ENCODE measurements at places on chromosomes 6 and 20. TPM values are rescaled to one million over a fixed set of nuclear protein-coding genes. Genes with fewer than 3 reads are reported as not detected.

GRCh38 chr20:54545676-54546358 lies 70.4 kb downstream of the DOK5 start:
- H3K4me1 ChIP-seq, result no peaks in the 10 kb centered on the region
- H3K36me3 ChIP-seq, result no peaks in the 10 kb centered on the region
- no peak overlapping the region for H3K27ac ChIP-seq
- no peaks in the 10 kb centered on the region for H3K27me3 ChIP-seq

DNA sequence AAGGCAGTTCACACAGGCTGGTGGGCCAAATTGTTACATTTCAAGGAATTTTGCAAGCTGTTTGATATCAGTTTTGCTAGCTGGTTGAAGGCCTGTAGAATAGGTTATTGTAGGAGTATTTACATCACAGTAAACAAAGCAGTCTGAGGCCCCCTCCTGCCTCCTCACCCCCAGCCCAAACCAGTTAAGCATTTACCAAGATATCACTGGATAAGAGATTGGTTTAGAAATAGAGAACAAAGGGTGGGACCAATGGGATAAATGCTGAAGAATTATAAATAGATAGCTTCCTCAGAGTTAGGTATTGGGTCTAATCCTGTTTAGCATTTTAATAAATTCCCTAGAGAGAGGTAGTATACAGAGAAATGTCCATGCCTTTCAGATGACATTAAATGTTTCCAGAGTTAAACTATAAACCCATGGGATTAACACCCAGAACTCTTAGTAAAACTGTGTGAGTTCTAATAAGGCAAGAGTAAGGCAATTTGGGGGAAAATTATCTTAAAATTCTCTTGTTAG lies 2.3 kb upstream of the PHACTR2 start:
- no peak overlapping the region for H3K4me3 ChIP-seq
- DNase-seq, result no peak
- peak overlapping the region; percentile 30 for H3K27ac ChIP-seq
- H3K4me1 ChIP-seq, result peaks cover 17% of the 10 kb centered on the region
- no peaks in the 10 kb centered on the region for H3K27me3 ChIP-seq

- H3K4me3 ChIP-seq, result no peak overlapping the region
- H3K36me3 ChIP-seq, result no peaks in the 10 kb centered on the region
- no peak for DNase-seq
- H3K4me1 ChIP-seq, result peaks cover 79% of the 10 kb centered on the region
Observed at GRCh38 chr6:53527249-53527765, 17.6 kb downstream of the GCLC start.

GRCh38 chr6:101163611-101164010 lies 229.9 kb upstream of the GRIK2 start:
- no peak overlapping the region for H3K27ac ChIP-seq
- no peaks in the 10 kb centered on the region for H3K36me3 ChIP-seq
- no peak for DNase-seq
- no peaks in the 10 kb centered on the region for H3K4me1 ChIP-seq
- no peak overlapping the region for H3K4me3 ChIP-seq

- H3K27ac ChIP-seq, result no peak overlapping the region
- peaks cover 2% of the 10 kb centered on the region for H3K36me3 ChIP-seq
- no peak for DNase-seq
- H3K4me1 ChIP-seq, result no peaks in the 10 kb centered on the region
- no peak overlapping the region for H3K4me3 ChIP-seq
Observed at GRCh38 chr6:169641461-169642085, 60.3 kb downstream of the WDR27 start.

DNA sequence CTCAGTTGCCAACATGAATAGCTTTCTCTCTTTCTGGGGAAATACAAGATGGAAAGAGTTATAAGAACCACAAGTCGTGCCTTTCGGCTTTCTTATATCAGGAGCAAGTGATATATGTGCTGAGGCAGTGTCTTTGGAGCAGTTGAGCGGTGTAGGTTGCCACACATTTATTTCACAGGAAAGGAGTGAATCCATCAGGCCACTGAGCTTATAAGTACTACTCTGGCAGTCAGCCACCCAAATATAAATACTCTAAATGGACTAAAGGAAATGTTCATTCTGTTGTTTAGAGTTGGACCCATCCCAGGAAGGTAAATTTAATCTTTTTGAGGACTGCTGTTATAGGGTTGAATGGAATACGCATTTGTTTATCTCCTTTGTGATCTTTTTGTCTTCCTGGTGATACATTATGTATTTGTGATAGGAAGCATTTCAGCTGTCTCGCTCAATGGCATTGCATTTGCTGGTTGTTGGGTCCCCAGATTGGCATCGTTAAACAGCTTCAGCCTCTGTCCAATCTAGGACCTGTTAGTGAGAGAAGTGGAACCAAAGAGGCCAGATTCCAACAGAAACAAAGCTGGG lies 139.7 kb downstream of the SOBP start:
- DNase-seq, result no peak
- no peaks in the 10 kb centered on the region for H3K36me3 ChIP-seq
- H3K4me3 ChIP-seq, result no peak overlapping the region
- H3K27ac ChIP-seq, result no peak overlapping the region

DNA sequence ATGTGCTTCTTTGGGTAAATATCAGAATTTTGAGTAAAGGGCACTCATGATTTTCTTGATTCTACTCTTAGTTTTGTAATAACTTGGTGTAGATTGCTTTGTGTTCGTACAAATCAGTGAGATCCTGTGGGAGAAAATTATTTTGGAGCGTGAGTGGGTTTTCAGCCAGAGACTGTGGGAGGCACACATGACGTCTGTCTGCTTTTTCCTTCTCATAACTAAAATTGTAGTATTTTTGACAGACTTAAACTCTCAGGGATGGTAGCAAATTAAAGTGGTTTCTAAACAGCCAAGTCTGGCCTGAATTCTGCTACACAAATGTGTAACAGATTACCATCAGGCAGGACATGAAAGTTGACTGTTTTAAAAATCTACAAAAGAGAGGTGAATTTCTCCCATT lies 222.6 kb downstream of the OTOR start:
- H3K27me3 ChIP-seq, result no peaks in the 10 kb centered on the region
- DNase-seq, result no peak
- H3K27ac ChIP-seq, result no peak overlapping the region
- H3K36me3 ChIP-seq, result no peaks in the 10 kb centered on the region

DNA sequence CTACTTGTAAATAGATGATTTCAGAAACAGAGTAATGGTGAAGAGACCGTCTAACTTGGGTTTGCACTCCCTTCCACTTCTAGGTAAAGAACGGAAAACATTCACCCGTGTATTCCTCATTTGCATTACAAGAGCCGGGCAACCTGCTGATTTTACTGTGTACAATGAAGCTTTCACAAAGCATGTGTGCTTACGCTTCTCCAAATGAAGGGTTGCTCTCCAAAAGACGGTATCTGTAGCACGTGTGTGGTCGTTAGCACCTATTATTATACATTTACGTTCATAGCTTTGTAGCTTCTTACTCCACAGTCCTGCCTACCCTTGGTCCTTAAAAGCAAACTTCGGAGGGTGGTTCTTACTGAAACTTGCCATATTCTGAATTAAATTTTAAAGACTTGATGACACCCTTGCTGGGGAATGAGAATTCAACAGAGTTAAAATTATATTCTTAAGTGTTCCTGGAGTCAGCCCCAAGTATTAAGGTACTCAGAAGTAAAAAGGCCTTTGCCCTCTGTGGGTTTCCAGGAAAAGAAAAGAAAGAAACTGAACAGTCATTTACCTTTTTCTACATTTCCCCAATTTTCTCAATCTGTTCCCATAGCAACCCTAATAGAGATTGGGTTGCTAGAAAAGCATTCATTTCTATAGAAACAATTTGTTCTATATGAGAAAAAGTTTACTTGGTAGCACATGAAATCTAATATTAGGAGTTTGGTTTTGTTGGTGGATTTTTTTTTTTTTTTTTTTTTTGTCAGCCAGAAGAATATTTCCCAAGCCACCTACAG lies 61.9 kb upstream of the KCNG1 start:
- no peaks in the 10 kb centered on the region for H3K4me1 ChIP-seq
- H3K27me3 ChIP-seq, result no peaks in the 10 kb centered on the region
- H3K36me3 ChIP-seq, result no peaks in the 10 kb centered on the region

- no peaks in the 10 kb centered on the region for H3K36me3 ChIP-seq
- H3K27me3 ChIP-seq, result no peaks in the 10 kb centered on the region
- H3K4me3 ChIP-seq, result no peak overlapping the region
- no peak overlapping the region for H3K27ac ChIP-seq
- no peak for DNase-seq
- no peaks in the 10 kb centered on the region for H3K4me1 ChIP-seq
Observed at GRCh38 chr6:22067671-22068070, 229.2 kb downstream of the PRL start.

GRCh38 chr6:26500102-26500501 lies at the start of gene BTN1A1:
TSS of gene BTN1A1 (plus strand) at chr6:26500303. CDS start at chr6:26501287, 984 bp downstream.
- H3K27me3 ChIP-seq, result peaks cover 23% of the 10 kb centered on the region
- no peaks in the 10 kb centered on the region for H3K36me3 ChIP-seq
- no peak for DNase-seq
- no peak within 1 kb of the TSS for H3K4me3 ChIP-seq
- peaks cover 8% of the 10 kb centered on the region for H3K4me1 ChIP-seq

- H3K27me3 ChIP-seq, result no peaks in the 10 kb centered on the region
- peak; percentile 50 for DNase-seq
- no peaks in the 10 kb centered on the region for H3K36me3 ChIP-seq
- H3K27ac ChIP-seq, result no peak overlapping the region
- no peak overlapping the region for H3K4me3 ChIP-seq
- no peaks in the 10 kb centered on the region for H3K4me1 ChIP-seq
Observed at GRCh38 chr20:35992713-35993335, 24.4 kb downstream of the CNBD2 start.

DNA sequence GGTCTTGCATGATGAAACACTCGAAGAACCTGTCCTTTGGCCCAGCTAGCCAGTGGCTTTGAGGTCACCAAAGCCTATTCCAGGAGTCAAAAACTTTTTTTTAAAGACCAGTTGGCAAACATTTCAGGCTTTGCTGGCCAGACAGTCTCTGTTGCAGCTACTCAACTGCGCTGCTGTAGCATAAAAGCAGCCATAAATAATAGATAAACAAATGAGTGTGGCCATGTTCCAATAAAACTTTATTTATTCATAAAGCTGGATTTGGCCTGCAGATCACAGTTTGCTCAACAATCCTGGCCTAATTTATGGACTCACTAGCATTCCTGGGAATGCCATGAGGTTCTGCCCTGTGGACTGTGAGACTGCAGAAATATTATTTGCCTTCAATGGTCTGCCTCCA lies 68.8 kb upstream of the LTV1 start:
- peaks cover 5% of the 10 kb centered on the region for H3K4me1 ChIP-seq
- H3K27me3 ChIP-seq, result no peaks in the 10 kb centered on the region
- H3K4me3 ChIP-seq, result no peak overlapping the region
- DNase-seq, result no peak
- no peak overlapping the region for H3K27ac ChIP-seq
- H3K36me3 ChIP-seq, result no peaks in the 10 kb centered on the region

GRCh38 chr20:33909331-33909921 lies 84.3 kb upstream of the RALY start:
- DNase-seq, result no peak
- H3K4me1 ChIP-seq, result peaks cover 12% of the 10 kb centered on the region
- no peak overlapping the region for H3K4me3 ChIP-seq
- no peak overlapping the region for H3K27ac ChIP-seq

Gene MAK
- not detected for total RNA-seq

Gene GSTA4
- total RNA-seq, result 13.5 TPM

Gene WFDC5
- total RNA-seq, result not detected

Gene FOXF2
- 0.26 TPM for total RNA-seq

Gene ARHGAP40
- not detected for total RNA-seq

Gene FUT9
- 0.26 TPM for total RNA-seq

Gene HRH3
- not detected for total RNA-seq

Gene CBLN4
- total RNA-seq, result 0.26 TPM

All from body of pancreas (tissue), 4 donors.